Astrocyte of the spinal cord (primary cell): ENCODE measurements at places on chromosomes 7 and 10.

GRCh38 chr7:99392659-99393354 lies 15.6 kb downstream of the PDAP1 start:
- peak; percentile 69 for DNase-seq

DNA sequence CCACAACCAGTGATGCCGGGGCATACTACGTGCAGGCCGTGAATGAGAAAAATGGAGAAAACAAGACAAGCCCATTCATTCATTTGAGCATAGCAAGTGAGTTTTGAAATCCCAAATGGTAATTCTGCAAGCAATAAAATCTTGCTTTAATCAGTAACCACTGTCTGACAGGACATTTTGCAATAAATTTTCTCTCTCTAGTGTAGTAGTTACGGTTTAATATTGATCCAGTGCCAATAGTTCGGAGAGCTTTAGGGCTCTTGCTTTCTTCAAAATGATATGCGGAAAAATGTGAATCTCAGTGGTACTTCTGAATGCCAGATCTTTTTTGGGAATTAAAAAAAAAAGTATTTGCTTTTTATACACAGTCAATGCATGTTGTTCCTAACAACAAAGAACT lies 520.4 kb downstream of the SDK1 start:
- DNase-seq, result no peak

GRCh38 chr7:127527561-127527960 lies 57.8 kb downstream of the GCC1 start:
- DNase-seq, result no peak

GRCh38 chr10:1002425-1003006 lies 14.3 kb downstream of the GTPBP4 start:
- DNase-seq, result no peak

- DNase-seq, result peak; percentile 54
Observed at GRCh38 chr10:48940958-48941357, 1.3 kb upstream of the LRRC18 start.

DNA sequence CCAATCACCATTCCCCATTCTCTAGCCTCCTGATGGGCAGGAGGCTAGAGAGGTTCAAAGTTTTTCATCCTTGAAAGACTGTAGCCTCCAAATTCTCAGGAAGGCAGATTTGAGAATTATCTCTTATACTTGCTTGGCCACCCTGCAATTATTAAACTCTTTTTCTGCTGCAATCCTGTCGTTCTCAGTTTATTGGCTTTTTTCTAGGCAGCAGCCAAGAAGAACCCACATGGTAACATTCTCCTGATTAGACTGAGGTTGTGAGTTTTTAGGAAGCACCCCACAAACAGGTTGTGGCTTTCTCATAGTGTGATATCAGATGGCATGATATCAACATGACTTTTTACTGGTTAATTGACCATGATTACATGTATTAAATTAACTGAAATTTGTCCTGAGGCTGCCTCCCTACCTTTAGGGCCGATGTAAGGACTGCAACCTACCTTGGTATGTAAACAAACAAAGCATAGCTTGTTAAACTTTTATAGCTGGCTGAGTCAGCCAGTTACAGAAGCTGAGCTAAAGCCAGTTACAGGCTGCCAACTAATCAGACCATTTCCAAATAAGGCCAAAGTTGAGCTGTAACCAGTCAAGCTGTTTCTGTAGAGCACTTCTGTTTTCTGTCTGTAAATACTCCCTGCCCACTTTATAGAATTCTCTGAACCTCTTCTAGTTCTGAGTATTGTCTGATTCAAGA lies 3.2 kb upstream of the ZNF248 start:
- peak; percentile 53 for DNase-seq

- no peak for DNase-seq
Observed at GRCh38 chr10:83961620-83962019, 177.7 kb upstream of the GHITM start.

- no peak for DNase-seq
Observed at GRCh38 chr7:11332186-11332864, 358.7 kb downstream of the PHF14 start.

DNA sequence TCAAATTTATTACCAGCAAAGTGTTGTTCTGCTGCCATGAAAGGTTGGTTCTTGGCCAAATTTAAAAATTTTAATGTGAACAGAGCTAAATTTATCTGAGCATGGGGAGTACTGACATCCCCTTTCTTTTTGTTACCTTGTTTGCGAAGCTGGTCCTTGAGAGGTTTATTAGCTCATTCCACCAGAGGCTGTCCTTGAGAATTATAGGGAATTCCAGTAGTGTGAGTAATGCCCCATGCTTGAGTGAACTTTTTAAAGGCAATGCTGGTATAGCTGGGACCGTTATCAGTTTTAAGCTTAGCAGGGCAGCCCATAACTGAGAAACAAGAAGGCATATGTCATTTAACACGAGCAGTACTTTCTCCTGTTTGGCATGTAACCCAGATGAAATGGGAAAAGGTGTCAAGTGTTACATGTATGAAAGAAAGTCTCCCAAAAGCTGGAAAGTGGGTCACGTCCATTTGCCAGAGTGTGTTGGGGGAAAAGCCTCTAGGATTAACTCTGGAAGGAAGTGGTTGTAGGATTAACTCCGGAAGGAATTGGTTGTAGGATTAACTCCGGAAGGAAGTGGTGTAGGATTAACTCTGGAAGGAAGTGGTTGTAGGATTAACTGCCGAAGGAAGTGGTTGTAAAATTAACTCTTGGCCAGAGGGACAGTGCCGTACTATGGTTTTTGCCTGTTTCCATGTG lies 37.3 kb upstream of the AKR1C2 start:
- DNase-seq, result peak; percentile 6

- no peak for DNase-seq
Observed at GRCh38 chr10:108454224-108454623, 1289.7 kb upstream of the SORCS1 start.

- no peak for DNase-seq
Observed at GRCh38 chr7:12386313-12386740, 17.3 kb downstream of the VWDE start.
